Calu3 (cell line): ENCODE measurements at places on chromosomes 13 and 19. TPM values are rescaled to one million over a fixed set of nuclear protein-coding genes. Genes with fewer than 3 reads are reported as not detected.

DNA sequence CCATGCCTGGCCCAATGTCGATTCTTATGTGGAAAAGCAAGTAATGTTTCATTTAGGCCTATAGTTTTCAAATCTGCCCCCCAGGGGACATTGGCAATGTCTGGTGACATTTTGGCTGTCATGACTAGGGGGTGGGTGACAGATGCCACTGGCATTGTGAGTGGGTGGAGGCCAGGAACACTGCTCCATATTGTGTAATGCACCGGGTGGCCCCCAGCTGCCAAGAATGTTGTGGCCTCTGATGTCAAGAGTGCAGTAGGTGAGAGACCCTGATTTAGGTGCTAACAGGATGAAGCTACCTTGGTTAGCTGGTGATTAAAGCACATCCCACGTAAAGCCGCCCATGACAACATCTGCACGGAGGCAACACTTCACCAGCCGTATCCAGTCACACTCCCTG lies 10.8 kb downstream of the C19orf44 start:
- H3K4me1 ChIP-seq = no peaks in the 10 kb centered on the region
- no peaks in the 10 kb centered on the region for H3K27me3 ChIP-seq
- H3K4me3 ChIP-seq = no peak overlapping the region
- no peak overlapping the region for H3K27ac ChIP-seq
- H3K36me3 ChIP-seq = peaks cover 5% of the 10 kb centered on the region

GRCh38 chr13:68152414-68152813 lies 922.3 kb upstream of the PCDH9 start:
- DNase-seq = no peak
- H3K27ac ChIP-seq = no peak overlapping the region
- H3K36me3 ChIP-seq = no peaks in the 10 kb centered on the region
- no peaks in the 10 kb centered on the region for H3K27me3 ChIP-seq
- H3K4me1 ChIP-seq = no peaks in the 10 kb centered on the region
- H3K4me3 ChIP-seq = no peak overlapping the region

- H3K27ac ChIP-seq = no peak overlapping the region
- H3K27me3 ChIP-seq = peaks cover 20% of the 10 kb centered on the region
- no peak for DNase-seq
- no peak overlapping the region for H3K4me3 ChIP-seq
- H3K36me3 ChIP-seq = no peaks in the 10 kb centered on the region
Observed at GRCh38 chr13:111382877-111383276, 62.4 kb downstream of the TEX29 start.

DNA sequence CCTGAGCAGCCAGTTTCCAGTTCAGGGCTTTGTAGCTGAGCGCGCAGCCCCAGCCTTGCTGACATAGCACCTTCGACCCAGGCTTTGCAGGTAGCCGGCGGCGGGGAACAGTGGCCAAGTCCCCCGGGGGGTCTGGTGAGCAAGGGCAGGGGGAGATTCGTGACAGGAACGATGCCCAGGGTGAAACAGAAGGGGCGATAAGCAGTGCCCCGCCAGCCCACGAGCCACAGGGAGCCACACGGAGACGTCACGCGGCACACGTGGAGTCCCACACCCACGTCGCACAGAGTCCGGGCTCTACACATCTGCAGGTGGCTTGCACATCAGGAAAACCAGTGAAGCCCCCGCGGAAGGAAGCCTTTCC lies 127.2 kb downstream of the SOX1 start:
- no peak for DNase-seq
- no peaks in the 10 kb centered on the region for H3K27me3 ChIP-seq
- no peaks in the 10 kb centered on the region for H3K36me3 ChIP-seq
- H3K4me1 ChIP-seq = no peaks in the 10 kb centered on the region

- peak; percentile 50 for DNase-seq
- H3K4me1 ChIP-seq = no peaks in the 10 kb centered on the region
- H3K27me3 ChIP-seq = peaks cover 13% of the 10 kb centered on the region
- H3K27ac ChIP-seq = no peak overlapping the region
- no peak overlapping the region for H3K4me3 ChIP-seq
- H3K36me3 ChIP-seq = no peaks in the 10 kb centered on the region
Observed at GRCh38 chr13:45807520-45808099, 43.9 kb downstream of the SIAH3 start.

DNA sequence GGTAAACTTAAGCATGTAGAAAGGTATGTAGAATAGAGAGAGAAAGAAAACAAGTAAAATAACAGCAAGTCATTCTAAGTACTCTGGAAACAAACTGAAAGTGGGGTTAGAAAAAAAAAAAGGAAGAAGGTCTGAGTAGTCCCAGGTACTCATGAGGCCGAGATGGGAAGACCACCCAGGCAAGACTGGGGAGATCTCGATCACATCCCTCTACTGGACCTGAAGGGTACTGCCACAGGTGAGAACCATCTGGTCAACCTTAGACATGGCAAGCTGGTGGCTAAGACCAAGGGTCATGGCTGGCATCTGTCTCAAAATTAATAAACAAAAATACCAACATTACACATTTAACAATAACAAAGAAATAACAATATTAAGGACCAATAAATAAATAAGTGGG lies 36.3 kb upstream of the ZNF724 start:
- no peak for DNase-seq
- H3K27me3 ChIP-seq = no peaks in the 10 kb centered on the region
- H3K4me1 ChIP-seq = no peaks in the 10 kb centered on the region
- no peaks in the 10 kb centered on the region for H3K36me3 ChIP-seq
- no peak overlapping the region for H3K27ac ChIP-seq
- no peak overlapping the region for H3K4me3 ChIP-seq

GRCh38 chr19:28880735-28881401 lies 332.1 kb downstream of the UQCRFS1 start:
- peaks cover 15% of the 10 kb centered on the region for H3K4me1 ChIP-seq
- no peak for DNase-seq
- H3K27ac ChIP-seq = no peak overlapping the region
- no peaks in the 10 kb centered on the region for H3K36me3 ChIP-seq

DNA sequence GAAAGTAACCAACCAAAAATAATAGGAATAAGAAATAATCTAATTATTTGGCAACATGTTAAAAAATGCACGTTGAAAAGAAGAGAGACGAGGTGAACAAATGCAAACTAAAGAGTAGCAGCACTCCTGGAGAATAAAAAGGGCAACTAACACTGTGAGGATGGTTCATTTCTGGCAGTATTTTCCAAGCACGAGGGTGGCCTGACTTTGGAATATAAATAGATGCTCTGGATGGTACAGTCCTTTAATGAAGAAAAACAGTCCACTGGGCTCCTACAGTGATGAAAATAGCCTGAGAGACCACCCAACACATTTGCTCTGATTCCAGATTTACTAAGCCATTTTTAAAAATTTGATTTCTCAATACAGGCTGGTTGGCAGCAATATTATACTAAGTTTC lies 17.7 kb upstream of the KLF12 start:
- H3K4me1 ChIP-seq = peaks cover 8% of the 10 kb centered on the region
- H3K27ac ChIP-seq = no peak overlapping the region
- no peak for DNase-seq
- no peak overlapping the region for H3K4me3 ChIP-seq
- H3K27me3 ChIP-seq = no peaks in the 10 kb centered on the region

DNA sequence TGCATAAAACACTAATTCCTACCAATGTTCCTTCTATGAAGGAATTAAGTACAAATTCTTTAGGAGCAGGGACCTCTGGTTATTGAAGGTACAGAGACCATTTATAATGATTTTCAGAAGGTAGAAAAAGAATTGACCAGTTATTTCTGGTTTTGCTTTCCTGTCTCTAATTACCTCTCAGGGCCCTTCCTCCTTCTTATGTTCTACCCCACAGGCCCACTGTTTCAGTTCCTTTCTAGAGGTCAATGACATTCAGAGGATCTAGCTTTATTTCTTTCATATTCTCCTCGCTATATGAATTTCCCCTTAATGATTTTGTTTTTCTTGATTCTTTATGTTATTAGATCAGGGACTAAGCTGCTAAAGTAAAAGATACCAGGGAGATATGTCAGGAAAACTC lies 345.0 kb upstream of the SPRY2 start:
- no peak overlapping the region for H3K27ac ChIP-seq
- no peak overlapping the region for H3K4me3 ChIP-seq
- DNase-seq = no peak
- no peaks in the 10 kb centered on the region for H3K4me1 ChIP-seq
- H3K27me3 ChIP-seq = no peaks in the 10 kb centered on the region

- no peaks in the 10 kb centered on the region for H3K27me3 ChIP-seq
- peaks cover 14% of the 10 kb centered on the region for H3K4me1 ChIP-seq
- peak overlapping the region; percentile 70 for H3K27ac ChIP-seq
- DNase-seq = peak; percentile 82
- peaks cover 72% of the 10 kb centered on the region for H3K36me3 ChIP-seq
Observed at GRCh38 chr19:45615795-45616703, 14.0 kb upstream of the GPR4 start.

- H3K4me3 ChIP-seq = no peak overlapping the region
- no peaks in the 10 kb centered on the region for H3K4me1 ChIP-seq
- H3K36me3 ChIP-seq = no peaks in the 10 kb centered on the region
- DNase-seq = no peak
- H3K27me3 ChIP-seq = no peaks in the 10 kb centered on the region
- H3K27ac ChIP-seq = no peak overlapping the region
Observed at GRCh38 chr19:56670961-56671612, 470 bp downstream of the ZNF835 start.

DNA sequence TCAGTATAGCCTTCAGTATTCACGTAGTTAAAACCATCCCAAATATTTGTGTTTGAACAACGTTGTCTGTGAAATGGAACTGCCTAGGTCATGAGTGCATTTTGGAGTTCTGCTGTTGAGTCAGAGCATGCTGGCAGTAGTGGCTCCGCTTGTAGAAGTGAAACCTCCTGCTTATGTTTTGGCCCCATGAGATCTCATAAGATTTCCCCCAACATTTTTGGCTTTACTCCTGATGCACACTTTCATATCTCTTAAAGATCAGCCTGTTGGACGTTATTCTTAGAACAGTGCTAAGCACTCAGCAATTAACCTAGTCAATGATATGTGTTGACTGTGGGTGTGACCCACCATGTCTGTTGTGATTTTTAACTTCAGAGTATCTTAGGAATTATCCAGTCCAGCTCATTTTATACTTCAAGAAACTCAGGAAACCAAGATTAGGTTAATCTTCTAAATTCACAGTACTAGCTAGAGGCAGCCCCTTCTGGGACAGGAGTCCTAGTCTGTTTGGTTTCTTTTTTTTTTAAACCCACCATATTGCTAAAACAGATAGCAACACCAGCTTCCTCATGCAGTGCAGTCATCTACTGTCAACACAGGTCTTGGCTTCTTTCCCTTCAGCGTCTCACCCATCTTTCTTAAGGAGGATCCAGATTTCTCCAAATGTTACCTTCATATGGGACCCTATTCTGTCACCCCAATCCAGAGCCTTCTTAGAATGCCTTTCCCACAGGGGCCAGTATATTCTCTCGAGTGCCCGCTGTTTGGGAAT lies 26.2 kb downstream of the RAP2A start:
- H3K27ac ChIP-seq = no peak overlapping the region
- H3K4me1 ChIP-seq = no peaks in the 10 kb centered on the region
- no peaks in the 10 kb centered on the region for H3K27me3 ChIP-seq
- no peak overlapping the region for H3K4me3 ChIP-seq

DNA sequence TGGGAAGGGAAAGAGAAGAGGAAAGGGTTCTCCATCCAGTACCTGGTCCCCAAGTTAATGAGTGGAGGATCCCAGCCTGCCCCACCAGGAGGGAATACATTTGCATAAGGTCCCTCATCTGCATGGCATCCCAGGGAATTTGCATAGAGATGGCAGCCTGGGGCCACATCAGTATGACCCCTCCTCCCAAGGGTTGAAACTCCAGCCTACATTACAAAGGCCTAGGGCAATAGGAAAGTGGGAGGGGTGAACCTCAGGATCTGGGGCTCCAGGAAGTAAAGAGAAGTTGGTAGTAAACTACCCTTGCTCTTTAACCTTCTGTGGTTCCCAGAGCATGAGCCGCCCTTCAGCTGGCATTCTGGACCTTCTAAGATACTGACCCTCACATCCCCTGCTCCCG lies 6.8 kb upstream of the NECTIN2 start:
- peaks cover 2% of the 10 kb centered on the region for H3K36me3 ChIP-seq
- H3K27me3 ChIP-seq = peaks cover 20% of the 10 kb centered on the region
- no peaks in the 10 kb centered on the region for H3K4me1 ChIP-seq
- H3K4me3 ChIP-seq = no peak overlapping the region
- DNase-seq = no peak

GRCh38 chr13:112958127-112958989 lies 10.7 kb upstream of the MCF2L start:
- H3K27me3 ChIP-seq = no peaks in the 10 kb centered on the region
- DNase-seq = no peak
- peaks cover 3% of the 10 kb centered on the region for H3K36me3 ChIP-seq
- no peak overlapping the region for H3K4me3 ChIP-seq

GRCh38 chr19:3055741-3056416 lies 6.4 kb downstream of the TLE5 start:
- H3K4me1 ChIP-seq = peaks cover 9% of the 10 kb centered on the region
- H3K4me3 ChIP-seq = peak overlapping the region; percentile 37
- DNase-seq = peak; percentile 82
- H3K36me3 ChIP-seq = peaks cover 32% of the 10 kb centered on the region
- no peak overlapping the region for H3K27ac ChIP-seq
- no peaks in the 10 kb centered on the region for H3K27me3 ChIP-seq

DNA sequence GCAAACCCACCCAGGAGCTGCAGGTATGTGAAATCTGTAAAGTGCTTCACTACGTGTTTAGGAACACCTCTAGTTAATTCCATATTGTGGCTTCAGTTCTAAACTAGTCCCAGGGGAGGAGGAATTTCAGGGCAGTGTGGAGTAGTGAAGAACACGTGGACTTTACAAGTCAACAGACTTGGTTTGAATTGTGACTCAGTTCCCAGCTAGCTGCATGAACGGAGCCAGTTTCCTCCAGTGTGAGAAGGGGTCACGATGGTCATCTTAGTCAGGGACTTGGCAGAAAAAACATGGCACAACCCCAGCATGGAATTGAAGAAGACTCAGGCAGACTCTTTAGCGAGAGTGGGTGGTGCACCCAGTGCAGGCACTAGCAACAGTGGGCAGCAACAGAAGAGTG lies 175.7 kb upstream of the UBL3 start:
- H3K36me3 ChIP-seq = no peaks in the 10 kb centered on the region
- no peak overlapping the region for H3K27ac ChIP-seq
- no peaks in the 10 kb centered on the region for H3K27me3 ChIP-seq
- H3K4me1 ChIP-seq = no peaks in the 10 kb centered on the region

GRCh38 chr19:39345956-39346355 lies 3.7 kb downstream of the SAMD4B start:
- no peak overlapping the region for H3K4me3 ChIP-seq
- peaks cover 42% of the 10 kb centered on the region for H3K36me3 ChIP-seq
- peak overlapping the region; percentile 18 for H3K27ac ChIP-seq

MBD3L2 gene
- total RNA-seq = not detected in 2 replicates

CYP2A6 gene
- total RNA-seq = not detected in 2 replicates

GPR12 gene
- total RNA-seq = not detected in 2 replicates

PRRG2 gene
- 19.0 and 22.1 TPM in 2 replicates for total RNA-seq

SLC6A16 gene
- not detected in 2 replicates for total RNA-seq

EHD2 gene
- 52.3 and 71.5 TPM in 2 replicates for total RNA-seq
